ENCODE measurements at places on chromosomes 5 and 9.

DNA sequence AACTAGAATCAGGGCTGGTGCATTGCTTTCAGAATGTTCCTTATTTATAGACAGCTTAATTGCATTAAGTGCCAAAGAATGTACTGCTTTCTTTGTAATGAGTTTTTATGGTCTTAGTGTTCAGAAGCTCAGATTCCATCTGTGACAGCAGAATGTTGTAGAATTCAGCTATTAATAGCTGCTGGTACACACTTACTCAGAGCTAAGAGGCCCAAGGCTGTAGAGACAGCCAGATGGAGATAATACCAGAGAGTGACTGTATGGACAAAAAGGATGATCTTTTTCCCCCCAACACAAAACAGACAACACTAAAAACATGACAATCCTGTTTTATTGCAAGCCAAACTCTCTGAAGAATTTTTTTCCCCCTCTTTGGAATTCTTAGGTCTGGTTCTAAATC, 50.2 kb downstream of the PPP2R2B start:
- DNase-seq = no peak

GRCh38 chr5:134133188-134133994, 18.9 kb downstream of the TCF7 start:
- no peak for DNase-seq

DNA sequence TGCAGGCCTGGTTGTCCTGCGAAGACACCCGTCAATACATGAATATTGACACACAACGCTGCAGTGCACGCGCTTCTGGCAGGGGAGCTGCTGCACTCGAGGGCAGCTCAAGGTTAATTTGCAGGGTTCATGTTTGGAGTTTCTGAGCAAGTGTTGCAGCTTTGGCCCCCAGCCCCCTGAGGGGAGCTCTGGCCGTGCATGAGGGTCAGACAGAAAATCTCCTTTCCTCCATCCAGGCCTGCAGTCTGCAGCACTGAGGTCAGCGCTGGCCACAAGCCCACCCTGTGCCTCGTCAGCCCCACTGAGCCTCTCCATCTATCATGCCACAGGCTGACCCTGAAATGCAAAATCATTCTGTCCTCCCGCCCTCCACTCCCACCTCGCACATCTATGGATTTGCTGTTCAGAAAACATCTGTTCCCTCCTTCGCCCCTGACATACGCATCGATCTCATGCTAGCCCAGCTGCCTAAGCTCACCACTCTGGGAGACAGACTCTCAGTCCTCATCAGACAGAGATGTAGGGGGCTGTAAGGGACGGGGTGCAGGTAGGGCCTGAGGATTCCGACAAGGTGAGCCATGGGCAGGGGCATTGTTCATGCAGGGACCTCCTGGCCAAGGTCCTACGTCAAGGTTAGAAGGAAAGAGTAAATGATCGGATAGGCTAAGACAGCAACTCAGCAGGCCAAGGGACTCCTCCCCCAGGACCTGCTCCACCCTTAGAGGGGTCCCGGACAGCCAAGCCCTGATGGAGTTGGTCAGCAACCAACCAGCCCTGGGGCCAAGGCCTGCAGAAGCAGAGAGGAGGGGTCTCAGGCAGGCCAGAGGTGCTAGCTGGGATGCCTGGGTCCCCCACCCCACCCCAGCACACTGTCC, 125.1 kb downstream of the KCNIP1 start:
- DNase-seq = no peak

GRCh38 chr9:3490957-3491356, 34.8 kb downstream of the RFX3 start:
- no peak for DNase-seq

DNA sequence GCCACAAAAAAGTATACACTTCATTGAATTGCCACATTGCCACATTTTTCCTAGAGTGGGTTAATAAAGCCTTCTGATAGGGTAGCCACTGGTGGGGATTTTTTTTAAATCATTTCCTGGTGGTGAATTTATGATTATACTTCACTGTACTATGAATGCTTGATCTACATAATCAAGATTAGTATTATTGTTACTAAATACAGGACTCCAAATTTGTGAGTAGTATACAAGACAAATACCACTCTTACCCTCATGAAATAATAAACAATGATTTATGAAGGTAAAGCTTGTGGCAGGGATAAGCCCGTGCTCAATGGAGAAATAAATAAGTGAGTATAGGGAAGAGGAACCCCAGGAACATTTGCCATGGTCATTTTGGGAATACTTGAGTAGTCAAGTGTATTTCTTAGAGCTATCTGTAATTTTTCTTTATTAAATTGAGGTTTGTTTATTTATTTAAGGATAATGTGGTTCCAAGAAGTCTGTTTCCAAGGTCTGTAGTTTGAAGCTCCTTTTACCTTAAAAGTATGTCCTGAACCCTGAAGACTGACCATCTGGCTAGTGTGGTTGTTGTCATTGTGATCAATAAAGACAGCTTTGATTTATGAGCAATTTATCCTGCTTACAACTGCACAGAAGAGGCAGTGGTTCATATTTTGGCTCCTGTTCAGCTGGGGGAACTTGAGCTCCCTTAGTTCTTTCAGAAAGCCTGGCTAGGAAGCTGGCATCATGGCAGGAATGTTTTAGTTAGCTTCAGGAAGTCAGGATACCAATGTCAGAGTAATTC, 118.6 kb downstream of the ZSWIM6 start:
- no peak for DNase-seq

DNA sequence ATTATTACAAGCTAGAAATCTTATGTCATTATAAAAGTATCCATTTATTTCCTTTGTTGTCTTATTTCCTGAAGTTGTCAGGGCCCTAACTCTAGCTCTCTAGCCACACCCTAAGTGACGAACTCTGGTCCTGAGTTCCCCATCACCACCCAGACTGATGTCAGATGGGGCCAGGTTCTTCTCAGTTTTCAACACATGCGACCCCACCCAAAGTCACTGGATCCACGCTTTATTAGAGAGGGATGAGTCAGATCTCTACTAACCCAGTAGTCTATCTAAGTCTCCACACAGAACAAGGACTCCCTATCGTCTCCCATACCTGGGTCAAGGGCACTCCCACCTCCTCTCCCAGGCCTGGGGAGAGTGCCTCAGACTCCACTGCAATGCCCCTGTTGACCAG, 6.8 kb upstream of the FEM1C start:
- no peak for DNase-seq

DNA sequence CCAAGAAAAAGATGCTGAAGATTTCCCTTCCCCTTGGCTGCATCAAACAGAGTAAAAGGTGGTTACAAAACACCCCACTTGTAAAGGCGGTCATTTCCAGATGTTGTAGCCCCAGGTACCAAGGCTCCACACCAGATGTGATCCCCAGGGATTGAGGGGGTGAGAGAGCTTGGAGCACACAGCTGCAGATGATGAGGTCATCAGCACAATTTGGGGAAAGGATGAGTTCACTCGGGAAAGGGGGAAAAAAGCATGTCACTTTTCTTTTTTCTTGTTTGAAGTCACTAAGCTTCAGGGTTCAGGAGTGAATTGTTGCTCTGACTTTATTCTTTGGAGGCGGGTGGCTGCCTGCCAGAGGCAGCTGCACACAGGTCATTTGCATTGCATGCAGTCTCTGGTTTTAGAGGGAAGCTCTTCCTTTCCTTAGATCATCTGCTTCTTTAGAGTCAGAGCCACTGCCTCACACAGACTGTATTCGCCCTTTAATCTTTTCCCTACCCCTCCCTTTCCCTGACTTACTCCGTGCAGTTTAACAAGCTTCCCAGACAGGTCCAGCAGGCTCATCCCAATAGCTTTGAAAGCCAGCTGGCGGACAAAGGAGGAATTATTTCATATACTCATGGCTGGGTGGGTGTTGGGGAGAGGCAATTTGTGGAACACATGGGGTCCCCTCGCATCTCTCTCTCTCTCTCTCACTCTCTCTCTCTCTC, 409.3 kb upstream of the SLC24A2 start:
- DNase-seq = no peak

- no peak for DNase-seq
Observed at GRCh38 chr5:43515678-43516048, 715 bp upstream of the C5orf34 start.

- no peak for DNase-seq
Observed at GRCh38 chr5:134423376-134423775, 11.7 kb upstream of the CDKN2AIPNL start.
